H1 (cell line): ENCODE measurements at places on chromosomes 4 and X. TPM values are rescaled to one million over a fixed set of nuclear protein-coding genes. Genes with fewer than 3 reads are reported as not detected.

DNA sequence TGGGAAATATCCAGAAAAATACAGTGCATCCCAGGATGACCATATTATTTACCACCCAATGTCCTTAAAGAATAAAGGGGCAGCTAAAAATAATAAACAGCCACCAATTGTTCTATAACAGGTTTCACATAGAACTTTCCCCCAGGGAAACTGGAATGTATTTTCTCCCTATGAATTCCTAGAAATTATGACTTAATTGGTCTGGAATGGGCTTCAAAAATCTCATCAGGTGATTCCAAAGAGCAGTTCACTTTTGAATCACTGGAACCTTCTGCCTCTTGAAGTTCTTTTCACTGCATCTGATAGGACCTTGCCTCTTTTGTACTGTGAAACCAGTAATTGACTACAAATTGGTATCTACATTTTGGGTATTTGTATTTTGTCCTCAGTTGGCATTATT is 119.3 kb downstream of the ZNF330 start:
- H3K4me1 ChIP-seq, result no peaks in the 10 kb centered on the region
- H3K27ac ChIP-seq, result no peak overlapping the region
- no peaks in the 10 kb centered on the region for H3K36me3 ChIP-seq
- no peak overlapping the region for H3K4me3 ChIP-seq
- no peak for DNase-seq

- no peaks in the 10 kb centered on the region for H3K36me3 ChIP-seq
- H3K4me1 ChIP-seq, result peaks cover 22% of the 10 kb centered on the region
- no peaks in the 10 kb centered on the region for H3K27me3 ChIP-seq
Measured at GRCh38 chrX:9825129-9825790, 39.0 kb downstream of the SHROOM2 start.

DNA sequence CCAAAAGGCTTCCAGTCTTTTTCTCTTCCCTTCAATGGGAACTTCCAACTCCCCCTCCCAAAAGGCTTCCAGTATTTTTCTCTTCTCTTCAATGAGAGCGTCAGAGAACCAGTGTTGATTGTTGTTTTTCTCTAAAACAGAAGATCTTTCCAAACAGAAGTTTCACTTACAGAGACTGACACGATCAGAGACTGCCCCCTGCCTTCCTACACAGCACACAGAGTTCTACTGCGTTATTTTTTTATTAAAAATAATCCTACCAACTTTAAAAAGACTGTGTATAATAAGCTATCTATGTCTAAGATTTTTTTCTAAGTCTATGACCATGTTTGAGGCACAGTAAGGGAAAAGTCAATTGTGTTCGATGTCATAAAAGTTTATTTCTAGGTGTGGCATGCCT is 3.5 kb upstream of the HTR2C start:
- no peak overlapping the region for H3K27ac ChIP-seq
- H3K27me3 ChIP-seq, result peaks cover 45% of the 10 kb centered on the region
- no peak for DNase-seq
- no peaks in the 10 kb centered on the region for H3K36me3 ChIP-seq

The SLC26A1 gene
- not detected in 2 replicates for total RNA-seq

DNA sequence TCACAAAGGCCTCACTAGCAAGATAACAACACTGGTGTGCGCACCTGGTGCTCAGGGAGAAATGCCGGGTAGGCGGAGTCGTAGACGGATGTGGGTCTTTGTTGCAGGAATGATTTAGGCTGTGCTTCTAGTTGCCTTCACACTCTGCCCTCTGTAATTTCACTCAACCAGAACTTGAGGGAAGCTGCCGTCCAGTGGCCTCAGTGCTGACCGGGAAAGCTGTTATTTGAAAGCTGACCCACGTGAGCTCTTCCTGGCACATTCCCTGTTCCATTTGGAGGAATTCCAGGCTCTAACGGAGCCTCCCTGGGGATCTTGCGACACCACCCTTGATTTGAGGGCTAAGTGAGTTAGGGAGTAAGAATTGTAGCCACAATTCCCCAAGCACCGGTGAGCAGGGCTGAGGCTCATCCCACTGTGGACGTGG is 15.9 kb downstream of the SH3TC1 start:
- DNase-seq, result no peak
- no peaks in the 10 kb centered on the region for H3K27me3 ChIP-seq
- no peak overlapping the region for H3K27ac ChIP-seq
- no peaks in the 10 kb centered on the region for H3K36me3 ChIP-seq
- H3K4me1 ChIP-seq, result no peaks in the 10 kb centered on the region
